NCI-H1092 (cell line): ENCODE measurements at places on chromosomes 5 and 9.
A peak's percentile ranks its signal among the peaks of the same experiment; 100 is the strongest.

DNA sequence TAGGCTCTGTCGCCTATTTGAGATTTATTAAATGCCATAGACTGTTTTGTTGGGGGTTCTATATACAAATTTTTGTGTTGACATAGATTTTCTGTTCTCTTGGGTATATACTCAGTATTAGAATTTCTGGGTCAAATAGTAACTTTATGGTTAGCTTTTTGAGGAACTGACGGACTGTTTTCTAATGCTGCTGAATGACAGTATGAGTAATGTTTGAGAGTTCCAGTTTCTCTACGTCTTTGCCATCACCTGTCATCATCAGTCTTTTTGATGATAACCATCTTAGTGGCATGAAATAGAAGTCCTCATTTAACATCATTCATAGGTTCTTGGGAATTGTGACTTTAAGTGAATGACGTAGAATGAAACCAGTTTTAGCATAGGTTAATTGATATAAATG is 60.1 kb downstream of the CCDC171 start:
- DNase-seq, result no peak

DNA sequence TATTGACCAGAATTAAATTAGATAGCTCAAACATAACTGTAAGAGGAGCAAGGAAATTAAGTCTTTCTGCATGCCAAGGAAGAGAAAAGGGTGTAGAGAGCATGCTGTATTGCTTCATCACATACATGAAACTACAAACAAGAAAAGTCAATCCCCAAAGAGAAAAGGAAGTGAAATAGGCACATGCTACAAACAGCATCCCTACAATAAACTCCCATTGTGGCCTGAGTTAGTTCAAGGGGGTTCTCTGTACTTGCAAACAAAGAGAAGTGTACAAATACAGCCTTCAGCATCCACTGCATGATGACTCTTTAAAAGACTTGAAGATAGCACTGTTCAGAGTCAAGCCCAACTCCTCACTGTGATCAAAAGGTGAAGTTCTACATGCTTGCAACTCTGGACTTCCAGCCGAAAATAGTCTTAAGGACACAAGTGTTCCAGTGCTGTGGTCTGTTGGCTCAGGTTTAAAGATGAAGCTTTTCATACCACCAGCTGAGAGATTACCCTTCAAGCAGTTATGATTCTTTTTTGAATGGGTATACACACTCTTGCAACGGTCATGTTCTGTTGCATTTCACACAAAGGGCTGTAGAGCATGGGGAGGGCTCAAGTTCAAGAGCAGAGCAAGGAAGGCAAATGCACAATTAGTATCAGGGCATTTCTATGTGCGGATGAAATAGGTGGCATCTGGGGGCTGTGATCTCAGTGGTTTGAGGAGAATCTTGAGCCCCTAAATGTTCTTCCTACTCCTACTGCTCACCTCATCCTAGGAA is 534.5 kb downstream of the EBF1 start:
- no peak for DNase-seq

GRCh38 chr9:72150127-72150526 is 887 bp downstream of the GDA start:
- no peak for DNase-seq

DNA sequence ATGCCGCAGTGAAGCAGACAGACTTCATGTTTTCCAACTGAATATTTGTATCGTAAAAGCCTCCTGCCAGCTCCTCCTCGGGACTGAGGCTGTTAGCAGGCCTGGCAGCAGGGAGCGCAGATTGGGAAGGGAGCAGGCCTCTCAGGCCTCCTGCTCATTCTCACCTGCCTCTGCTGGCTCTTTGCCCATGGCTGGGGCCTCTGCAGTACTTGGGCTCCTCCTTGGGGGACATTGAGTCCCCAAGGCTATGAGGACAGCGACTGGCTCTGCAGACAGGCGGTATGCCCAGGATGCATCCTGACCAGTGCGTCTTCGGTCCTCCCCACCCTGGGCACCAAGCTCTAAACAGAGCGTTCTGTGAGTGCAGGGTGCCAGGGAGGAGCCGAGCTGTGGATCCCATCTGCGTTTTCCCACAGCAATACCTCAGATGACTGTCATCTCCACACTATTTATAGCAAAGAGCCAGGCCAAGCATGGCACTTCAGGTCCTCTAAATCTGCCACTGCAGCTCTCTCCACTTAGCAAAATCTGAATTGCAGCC is 38.7 kb downstream of the TSTD2 start:
- DNase-seq, result peak; percentile 73

DNA sequence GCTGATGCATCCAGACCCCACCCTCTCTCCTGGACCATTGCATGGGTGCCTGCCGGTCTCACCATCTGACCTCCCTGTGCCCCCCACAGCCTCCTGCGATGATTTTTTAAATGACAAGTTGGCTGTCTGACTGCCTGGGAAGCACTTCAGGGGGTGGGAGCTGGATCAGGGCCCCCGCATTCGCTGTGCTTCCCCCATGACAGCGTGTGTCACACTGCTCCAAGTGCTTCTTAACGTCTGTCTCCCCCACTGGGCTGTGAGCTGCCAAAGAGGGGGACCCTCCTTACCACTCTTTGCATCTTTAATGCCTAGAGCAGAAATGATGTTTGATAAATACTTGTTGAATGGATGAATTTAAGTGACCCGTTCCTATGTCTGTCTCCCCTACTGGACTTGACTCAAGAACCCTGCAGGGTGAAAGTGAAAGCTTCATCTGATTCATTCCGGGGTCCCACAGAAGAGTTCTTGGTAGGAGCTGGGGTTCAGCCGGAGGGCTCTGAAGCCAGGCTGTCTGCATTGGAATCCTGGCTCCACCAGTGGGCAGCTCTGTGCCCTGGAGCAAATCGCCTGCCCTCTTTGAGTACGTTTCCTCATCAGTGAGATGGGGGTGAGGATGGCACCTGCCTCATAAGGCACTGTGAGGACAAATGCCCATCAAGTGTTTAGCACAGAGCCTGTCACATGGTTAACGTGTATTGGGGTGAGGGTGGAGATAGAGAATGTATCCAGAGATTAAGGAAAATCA is 7.6 kb upstream of the EGR1 start:
- no peak for DNase-seq

DNA sequence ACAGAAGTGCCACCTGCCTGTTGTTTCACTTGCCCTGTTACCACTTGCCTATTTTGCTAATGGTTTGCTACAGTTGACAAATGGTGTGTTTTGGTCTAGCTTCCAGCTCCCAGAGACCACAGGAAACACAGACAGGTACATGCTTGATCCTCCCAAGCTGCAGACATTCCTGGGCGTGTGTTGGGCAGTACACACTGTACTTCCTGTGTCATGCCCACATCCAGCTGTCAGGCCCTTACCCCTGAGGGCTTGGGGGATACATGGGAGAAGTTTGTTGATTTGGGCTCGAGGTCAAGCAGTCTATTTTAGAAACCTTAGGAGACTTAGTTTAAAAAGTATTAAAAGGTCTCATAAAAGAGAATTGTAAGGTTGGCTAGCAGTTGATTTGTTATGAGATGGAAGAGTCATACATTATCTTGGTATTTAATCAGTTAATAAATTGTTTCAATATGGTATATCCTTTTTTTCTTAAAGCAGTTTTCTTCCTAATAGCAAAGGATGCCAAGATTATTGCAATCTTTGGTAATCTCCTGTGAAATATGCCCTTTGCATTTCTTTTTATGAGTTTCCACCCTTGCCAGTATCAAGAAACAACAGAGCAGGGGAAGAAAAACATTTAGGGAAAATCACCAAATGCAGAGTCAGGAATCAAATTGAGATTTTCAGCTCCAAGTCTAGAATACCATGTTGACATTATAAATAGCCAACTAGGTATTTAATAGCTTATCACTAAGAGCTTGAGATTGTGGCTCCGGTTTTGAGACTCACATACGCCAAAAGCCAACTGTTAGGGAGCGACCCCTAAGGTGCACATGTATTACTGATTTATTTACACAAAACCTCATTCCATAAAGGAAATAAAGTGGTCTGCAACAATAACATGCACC is 52.3 kb upstream of the CD180 start:
- no peak for DNase-seq

DNA sequence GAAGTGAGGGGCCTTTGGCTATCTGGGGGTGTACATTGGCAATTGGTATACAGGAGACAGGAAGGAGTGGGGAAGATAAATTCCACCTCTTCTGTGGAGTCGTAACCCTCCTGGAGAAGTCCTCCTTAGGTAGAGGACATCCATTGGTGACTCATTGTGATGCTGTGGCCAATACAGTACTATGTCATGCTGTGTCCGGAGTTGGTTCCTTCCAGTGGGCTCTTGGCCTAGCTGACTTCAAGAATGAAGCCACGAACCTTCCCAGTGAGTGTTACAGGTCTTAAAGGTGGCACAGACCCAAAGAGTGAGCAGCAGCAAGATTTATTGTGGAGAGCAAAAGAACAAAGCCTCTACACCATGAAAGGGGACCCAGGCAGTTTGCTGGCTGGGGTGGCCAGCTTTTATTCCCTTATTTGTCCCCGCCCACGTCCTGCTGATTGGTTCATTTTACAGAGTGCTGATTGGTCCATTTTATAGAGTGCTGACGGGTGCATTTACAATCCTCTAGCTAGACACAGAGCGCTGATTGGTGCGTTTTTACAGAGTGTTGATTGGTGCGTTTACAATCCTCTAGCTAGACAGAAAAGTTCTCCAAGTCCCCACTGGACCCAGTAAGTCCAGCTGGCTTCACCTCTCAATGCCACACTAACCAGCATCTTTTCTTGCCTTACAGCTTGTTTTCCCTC is 37.3 kb upstream of the FBP1 start:
- no peak for DNase-seq

- DNase-seq, result no peak
Observed at GRCh38 chr5:8019719-8020218, 150.8 kb downstream of the MTRR start.

- no peak for DNase-seq
Observed at GRCh38 chr5:158990979-158991775, 108.5 kb downstream of the EBF1 start.

- DNase-seq, result no peak
Observed at GRCh38 chr9:26891726-26892125, 876 bp downstream of the CAAP1 start.

DNA sequence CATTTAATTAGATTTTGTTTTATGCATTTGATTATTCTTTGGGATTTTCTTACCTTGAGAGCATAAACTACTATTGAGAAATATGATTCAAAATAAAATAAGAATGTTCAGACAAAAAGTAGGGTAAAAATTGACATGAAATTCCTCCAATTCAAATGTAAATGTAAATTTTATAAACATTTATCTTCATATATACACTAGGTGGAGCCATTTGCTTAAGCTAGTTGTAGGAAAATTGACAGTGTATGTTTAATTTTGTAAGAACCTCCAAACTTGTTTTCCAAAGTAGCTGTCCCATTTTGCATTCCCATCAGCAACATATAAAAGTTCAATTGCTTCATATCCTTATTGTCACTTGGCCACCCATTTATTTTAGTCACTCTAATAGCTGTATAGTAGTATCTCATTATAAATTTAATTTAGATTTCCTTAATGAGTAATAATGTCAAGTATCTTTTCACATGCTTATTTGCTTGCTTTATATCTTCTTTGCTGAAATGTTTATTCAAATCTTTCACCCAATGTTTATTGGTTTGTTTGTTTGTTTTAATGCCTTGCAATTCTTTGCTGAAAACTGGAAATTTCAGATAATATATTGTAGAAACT is 37.6 kb upstream of the SLCO6A1 start:
- DNase-seq, result no peak

DNA sequence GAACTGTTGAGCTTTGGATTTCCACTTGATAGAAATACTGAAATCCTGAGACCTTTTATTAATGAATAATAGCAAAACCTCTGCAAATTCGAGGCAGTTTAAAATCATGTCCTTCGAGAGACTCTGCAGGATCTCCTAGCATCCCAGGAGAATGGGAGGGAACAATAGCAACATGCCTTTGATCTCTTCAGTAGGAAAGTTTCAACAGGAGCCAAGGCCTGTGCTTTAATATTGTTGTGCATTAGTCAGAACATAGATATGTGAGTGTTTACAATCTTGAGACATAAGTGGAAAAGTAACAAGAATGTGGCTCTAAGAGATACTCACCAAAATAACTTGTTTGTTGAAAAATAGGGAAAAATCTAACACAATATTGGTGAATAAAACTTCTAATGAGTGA is 83.3 kb upstream of the LHFPL2 start:
- DNase-seq, result no peak

DNA sequence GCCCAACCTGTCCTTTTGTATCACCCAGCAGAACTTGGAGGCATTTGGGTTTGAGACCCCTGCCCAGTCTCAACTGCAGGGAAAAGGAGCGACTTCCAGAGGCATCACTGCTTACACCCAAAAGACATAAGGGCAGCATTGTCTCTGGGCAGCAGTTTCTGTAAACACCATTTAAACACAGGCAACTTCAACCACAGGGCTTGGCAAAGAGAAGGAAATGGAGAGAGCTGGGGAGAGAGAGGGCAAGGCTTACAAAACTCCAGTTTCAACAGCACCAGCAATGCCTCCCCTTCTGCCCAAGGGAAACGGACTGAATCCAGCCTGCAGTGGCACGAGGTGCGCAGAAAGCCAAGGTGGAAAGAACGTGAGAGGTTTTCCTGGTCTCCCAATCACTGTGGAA is 147.6 kb downstream of the ROR2 start:
- no peak for DNase-seq

DNA sequence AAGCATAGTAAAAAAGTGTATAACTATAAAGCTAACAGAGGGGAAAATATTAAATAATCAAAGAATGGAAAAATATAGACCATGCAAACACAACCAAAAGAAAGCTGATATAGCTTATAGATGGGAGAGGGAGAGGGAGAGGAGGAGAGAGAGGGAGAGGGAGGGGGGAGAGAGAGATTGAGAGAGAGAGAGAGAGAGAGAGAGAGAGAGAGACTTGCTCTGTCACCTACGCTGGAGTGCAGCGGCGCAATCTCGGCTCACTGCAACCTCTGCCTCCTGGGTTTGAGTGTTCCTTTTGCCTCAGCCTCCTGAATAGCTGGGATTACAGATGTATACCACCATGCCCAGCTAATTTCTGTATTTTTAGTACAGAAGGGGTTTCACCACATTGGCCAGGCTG is 110.6 kb downstream of the RAPGEF6 start:
- DNase-seq, result no peak

DNA sequence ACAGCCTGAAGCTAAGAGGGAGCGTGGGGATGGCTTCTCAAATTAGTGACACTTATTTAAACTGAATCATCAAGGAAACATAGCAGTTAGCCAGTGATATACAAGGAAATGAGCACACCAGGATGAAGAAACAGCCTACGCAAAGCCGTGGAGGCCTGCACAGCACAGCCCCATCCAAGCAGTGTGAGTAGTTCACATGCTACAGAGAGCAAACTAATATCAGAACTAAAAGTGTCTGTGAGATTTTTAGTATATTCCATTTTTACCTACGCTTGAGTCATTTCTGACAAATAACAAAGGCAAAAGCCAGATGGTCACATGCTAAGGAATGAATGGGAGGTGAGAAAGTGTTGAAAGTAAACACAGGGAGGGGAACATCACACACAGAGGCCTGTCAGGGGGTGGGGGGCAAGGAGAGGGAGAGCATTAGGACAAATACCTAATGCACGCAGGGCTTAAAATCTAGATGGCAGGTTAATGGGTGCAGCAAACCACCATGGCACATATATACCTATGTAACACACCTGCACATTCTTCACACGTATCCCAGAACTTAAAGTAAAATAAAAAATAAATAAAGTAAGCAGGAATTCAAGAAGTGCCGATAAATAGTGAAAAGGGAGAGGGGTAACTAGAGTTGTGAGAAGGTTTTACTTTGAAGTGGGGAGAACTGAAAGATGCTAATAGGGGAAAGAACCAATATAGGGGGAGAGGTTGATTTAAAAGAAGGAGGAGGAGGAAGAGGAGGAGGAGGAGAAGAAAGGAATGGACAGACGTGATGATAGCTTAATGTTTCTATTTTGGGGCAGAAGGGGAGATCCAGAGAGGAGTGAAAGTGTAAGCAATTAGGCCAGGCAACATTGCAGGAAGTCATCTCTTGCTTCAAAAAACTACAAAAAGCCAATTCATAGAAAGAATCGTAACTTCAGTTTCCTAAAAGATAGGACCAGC is 100.9 kb upstream of the PTGER4 start:
- DNase-seq, result no peak
